ENCODE measurements at places on chromosomes 4 and X.

- no peak for DNase-seq
Observed at GRCh38 chr4:159481936-159482335, 379.1 kb downstream of the RAPGEF2 start.

GRCh38 chr4:67522851-67523671 is 22.2 kb downstream of the CENPC start:
- DNase-seq: no peak

GRCh38 chrX:16658284-16658683 is 8.3 kb downstream of the S100G start:
- no peak for DNase-seq

GRCh38 chr4:172997856-172998255 is 170.8 kb upstream of the GALNT7 start:
- no peak for DNase-seq

DNA sequence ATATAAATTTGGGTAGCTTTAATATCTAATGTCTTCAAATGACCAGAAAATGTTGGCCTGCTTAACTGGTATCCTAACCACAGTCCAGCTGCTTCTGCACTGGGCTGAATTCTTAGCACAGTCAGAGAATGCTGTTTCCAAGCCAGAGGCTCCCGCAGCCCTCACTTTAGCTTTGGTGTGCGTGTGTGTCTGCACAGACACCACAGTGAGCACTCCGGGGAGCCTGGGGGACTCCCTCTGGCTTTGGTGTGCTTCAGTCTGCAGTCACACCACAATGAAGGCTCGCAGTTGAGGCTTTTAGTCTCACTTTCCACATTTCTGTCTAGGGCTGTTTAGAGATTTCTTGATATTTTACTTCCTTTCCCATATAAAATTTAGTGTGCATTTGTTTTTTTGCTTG is 53.6 kb downstream of the APOO start:
- DNase-seq: no peak

DNA sequence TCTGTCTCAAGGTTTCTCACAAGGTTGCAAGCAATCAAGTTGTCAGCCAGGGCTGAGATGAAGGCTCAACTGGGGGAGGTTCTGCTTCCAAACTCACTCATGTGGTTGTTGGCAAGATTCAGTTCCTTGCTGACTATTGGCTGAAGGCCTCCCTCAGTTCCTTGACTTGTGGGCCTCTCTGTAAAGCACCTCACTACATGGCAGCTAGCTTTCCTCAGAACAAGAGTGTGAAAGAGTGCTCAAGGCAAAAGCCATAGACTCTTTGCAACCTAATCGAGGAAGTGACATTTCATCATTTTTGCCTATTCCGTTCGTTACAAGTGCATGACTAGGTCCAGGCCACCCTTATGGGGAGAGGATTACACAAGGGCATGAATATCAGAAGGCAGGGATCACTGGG is 52.0 kb downstream of the CXorf58 start:
- no peak for DNase-seq

- no peak for DNase-seq
Observed at GRCh38 chrX:2489446-2490445, 11.0 kb downstream of the DHRSX start.

- DNase-seq: peak; percentile 99
Observed at GRCh38 chr4:16140879-16141249, 57.0 kb upstream of the PROM1 start.

- DNase-seq: no peak
Observed at GRCh38 chr4:57018980-57019379, 40.3 kb downstream of the POLR2B start.

DNA sequence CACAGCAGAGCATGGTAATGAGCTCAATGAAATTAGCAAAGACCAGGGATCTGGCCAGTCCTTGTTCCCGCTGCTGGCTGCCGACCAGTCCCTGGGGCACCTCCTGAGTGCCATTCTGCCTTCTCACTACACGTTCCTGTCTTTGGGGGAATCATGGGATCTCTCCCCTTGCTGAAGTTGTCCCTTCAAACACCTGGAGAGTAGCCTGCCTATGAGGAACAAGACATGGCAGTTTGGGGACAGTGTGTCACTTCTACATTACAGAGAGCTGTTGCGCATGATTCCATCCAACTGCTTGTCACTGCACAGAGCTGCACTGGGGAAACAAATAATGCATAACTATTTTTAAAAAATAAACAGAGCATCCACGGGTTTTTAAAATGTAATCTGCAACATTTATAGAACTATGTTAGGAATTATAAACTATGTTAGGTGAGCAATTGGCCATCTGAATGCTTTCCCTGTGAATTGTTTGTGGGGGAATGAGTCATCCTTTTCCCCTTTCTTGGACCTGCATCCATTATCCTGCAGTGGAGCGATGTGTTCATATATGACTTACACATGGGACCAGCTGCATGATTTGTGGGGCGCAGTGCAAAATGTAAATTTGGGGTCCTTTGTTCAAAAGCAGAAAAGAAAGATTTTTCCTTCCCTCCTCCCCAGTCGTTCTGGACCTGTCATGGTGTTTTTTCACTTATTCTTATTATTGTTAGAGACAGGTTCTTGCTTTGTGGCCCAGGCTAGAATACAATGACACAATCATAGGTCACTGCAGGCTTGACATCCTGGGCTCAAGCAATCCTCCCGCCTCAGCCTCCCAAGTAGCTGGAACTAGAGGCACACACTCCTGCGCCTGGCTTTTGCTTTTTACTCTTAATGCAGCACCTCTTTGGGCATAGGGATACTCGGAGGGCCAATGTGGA is 115.0 kb upstream of the TBL1X start:
- DNase-seq: no peak

- DNase-seq: no peak
Observed at GRCh38 chr4:55980725-55981124, 32.0 kb downstream of the CEP135 start.

DNA sequence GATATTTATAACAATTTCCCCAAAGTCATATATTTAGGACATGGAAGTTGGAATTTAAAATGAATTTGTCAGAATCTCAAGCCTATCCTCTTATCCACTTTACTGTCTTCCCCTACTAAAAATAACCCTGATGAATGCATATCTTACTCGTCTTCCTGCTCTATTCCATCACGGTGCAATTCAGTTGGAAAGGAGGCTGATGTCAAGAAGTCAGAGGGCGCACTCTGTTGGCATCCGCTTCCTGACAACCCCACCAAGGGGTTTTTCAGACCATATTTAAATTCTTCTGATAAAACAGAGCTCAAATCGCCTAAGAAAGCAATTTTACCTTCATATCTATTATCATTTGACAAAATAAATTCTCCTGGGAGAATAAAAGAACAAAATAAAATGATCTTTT is 233.5 kb downstream of the ARHGAP24 start:
- DNase-seq: no peak

DNA sequence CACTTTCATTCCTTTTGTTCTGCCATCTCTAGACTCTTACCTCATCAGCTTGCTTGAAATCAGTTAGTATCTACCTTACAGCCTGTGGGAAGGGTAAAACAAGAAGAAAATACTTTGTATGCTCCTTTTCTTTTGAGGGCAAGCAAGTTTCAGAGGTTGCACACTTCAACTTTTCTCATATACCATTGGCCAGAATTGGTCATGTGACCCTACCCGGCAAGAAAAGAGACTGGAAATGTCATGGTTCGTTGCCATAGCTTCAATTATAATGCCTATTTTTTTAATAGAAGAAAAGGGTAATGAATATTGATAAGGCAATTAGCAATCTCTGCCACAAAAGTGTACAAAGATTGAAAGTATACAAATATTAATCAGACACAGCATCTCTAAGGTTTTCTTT is 346.7 kb upstream of the TACR3 start:
- DNase-seq: no peak

DNA sequence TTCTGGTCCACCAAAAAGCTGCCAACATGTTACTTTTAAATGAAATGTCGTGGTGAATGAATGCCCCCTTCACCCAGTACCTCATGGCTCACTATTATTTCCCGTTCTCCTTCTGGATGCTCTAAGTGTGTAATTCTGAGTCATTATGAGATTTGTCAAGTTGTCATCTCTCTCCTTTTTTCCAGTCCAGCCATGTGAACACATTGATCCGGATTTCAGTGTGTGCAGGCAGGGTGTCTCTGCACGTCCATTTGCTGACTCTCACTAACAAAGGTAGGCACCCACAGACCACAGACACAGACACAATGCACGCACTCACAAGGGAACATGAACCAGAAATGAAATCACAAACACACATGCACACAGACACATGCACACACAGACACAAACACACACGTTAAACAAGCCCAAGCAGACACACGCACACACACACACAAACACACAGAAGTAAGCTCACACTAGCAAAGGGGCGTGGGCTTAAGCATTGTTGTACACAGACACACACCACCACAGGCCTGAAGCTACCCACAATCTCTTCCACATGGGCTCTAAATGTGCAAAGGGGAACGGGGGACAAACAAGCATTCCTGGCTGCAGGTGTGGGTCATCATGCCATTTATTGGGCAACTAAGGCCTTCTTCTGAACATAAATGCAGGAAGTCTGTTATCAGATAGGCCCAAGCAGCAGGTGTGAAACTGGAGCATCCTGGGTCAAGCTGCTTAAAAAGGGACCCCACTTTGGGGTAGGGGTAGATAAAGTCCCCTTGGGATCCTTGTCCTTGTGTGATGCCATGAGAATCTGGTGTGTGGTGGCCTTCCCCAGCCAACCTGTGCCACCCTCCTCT is 58.1 kb downstream of the NBDY start:
- no peak for DNase-seq

GRCh38 chr4:122978109-122978508 is 55.7 kb upstream of the NUDT6 start:
- no peak for DNase-seq

DNA sequence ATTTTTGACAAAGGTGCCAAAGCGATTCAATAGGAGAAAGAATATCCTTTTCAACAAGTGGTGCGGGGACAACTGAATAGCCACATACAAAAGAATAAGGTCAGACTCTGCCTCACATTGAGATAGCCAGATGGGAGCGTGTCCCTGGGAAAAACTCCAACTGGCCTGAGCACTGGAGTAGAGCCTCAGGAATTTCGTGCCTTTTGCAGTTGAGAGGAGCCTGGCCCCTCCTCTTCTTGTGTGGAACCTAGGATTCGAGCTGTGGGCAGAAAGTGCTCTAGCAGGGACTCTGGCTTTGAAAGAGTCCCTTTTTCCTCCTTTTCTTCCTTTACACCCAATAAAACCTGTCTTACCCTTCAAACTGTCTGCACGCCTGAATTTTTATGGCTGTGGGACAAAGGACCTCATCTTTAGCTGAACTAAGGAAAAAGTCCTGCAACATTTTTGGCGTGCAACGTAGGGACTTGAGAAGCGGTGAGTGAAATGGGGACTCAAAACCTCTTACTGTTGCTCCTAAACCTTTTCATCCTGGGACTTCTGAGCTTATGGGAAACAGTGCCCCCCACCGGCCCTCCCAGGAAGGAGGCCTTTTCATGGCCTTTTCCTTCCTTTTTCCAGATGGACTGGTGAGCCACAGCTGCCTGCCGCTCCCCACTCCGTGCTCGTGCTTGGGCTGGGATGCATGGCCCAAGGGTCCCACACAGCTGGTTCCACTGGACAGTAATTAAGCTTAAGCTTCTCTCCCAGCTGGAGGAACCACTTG is 68.6 kb downstream of the BMP15 start:
- DNase-seq: no peak

- no peak for DNase-seq
Observed at GRCh38 chr4:6856391-6856790, 53.2 kb upstream of the TBC1D14 start.

DNA sequence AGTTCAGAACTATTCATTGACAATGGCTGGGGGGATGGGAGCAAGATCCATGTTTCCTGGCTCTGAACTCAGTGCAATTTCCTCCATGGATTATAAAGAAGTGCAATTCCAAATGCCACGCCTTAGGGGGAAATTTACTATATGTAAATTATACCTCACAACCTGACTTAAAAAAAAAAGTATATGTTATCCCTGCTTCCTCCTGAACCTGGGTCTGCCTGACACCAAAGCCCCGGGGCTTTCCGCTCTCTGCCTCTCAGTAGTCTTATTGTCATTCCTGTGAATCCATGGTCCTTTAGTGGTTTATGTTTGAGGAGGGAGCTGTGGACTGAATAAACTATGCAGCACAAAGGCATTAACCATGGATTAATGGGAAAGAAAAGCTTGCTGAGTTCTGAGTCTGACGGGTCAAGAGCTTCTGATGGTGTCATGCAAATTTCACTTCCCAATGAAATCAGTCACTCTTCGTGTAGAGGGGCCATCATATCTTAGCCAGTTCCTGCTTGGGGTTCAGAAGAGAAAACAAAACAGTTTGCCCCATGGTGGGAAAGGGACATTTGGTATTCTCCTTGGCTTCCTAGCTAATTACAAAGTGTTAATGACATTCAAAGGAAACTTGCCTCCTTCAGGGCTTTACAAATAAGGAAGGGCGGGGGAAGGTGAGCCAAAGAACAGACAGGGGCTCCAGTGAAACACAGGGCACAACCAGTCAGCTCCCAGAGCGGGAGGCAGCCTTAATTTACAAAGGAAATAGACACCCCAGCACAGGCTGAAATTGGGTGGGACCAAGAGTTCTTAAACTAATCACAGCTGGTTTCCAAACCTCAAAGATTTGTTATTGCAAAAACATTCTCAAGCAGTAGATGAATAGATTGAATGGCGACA is 14.3 kb downstream of the FAM9C start:
- DNase-seq: no peak

- DNase-seq: peak; percentile 5
Observed at GRCh38 chrX:16946971-16947562, 609 bp downstream of the REPS2 start.

DNA sequence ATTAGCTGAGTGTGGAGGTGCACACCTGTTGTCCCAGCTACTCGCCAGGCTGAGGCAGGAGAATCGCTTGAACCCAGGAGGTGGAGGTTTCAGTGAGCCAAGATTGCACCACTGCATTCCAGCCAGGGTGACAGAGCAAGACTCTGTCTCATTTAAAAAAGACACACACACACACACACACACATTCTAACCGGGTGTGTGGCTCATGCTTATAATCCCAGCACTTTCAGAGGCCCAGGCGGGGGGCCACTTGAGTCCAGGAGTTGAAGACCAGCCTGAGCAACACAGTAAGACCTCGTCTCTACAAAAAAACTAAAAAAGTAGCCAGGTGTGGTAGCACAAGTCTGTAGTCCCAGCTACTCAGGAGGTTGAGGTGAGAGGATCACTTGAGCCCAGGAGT is 152.3 kb downstream of the LRBA start:
- no peak for DNase-seq

- DNase-seq: no peak
Observed at GRCh38 chrX:46168254-46168653, 377.0 kb downstream of the ZNF674 start.

GRCh38 chr4:110975338-110975737 is 352.5 kb upstream of the PITX2 start:
- DNase-seq: no peak

DNA sequence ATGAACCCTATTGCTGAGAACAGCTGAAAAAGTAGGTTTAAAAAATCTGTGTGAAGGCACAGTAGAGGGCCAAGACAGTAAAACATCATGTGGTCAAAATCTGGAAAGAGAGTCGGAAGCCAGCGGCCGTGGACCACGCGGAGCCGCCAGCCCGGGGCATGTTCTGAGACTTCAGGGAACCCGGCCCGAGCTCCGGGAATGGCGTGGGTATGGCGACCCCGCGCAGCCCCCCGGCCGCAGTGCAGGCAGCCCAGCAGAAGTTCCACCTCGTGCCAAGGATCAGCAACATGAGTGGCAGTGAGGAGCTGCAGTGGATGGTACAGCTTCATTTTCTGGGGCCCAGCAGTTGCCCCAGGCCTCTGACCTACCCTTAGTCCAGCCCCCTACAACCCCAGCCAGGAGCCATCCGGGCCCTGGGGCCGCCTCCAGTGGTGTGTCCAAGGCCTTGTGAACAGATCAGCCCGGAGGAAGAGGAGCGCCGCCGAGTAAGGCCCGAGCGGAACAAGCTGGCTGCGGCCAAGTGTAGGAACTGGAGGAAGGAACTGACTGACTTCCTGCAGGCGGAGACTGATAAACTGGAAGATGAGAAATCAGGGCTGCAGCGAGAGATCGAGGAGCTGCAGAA is 94.2 kb downstream of the LARP1B start:
- no peak for DNase-seq
